ENCODE measurements at places on chromosomes 12 and 14.

GRCh38 chr12:75657831-75658230 is 146.4 kb upstream of the KRR1 start:
- no peak for DNase-seq

- DNase-seq, result no peak
These were observed 377 bp downstream of the CCNT1 start for GRCh38 chr12:48716168-48716492.

DNA sequence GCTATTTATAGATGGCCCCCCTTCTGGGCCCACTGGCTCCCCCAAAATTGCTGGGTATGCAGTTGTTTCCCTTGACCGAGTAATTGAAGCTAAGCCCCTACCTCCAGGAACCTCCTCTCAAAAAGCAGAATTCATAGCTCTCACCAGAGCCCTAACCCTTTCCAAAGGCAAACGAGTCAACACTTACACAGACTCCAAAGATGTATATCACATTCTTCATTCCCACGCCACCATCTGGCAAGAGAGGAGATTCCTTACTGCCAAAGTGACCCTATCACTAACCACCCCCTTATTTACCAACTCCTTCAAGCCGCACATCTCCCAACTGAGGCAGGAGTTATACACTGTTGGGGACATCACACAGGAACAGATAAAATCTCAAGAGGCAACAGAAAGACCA is 66.8 kb downstream of the MOK start:
- no peak for DNase-seq

DNA sequence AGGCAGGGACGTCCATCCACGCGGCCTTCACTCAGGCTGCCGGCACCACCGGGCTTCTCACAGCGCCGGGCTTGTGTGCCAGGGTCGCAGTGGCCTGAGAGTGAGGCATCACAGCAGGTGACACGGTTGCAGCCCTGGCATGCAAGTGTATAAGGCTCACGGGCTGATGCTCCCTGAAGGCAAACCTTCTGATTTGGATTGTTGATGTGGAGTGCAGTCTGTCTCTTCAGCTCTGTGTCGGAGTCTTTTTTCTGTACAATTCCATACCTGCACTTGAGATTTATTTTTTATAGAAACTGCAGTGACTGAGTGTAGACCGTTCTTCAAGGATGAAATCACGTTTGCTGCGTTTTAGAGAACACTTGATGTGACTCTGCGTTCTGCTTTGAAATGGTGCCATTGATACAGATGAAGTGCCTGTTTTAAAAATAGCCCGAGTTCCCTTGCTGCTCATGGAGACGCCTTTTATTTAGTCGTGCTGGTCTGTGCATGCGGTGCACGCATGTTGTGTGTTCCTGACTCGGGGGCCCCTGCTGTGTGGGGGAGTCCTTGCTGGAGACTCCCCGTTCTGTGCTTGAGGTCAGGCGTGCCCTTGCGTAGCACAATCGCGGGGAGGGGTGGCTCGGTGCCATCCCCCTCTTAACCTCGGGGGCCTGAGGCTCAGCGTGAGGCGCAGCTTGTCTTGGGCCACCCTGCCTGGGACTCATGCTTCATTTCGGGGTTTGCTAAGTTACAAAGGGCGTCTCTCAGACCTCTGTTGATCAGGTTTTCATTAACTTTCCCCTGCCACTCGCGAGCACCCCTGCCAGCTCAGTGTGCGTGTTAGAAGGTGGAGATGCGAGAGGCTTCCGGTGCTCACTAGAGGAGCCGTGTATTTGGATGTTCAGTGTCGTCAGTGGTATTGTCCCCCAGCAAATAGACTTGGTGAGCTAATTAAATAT is 21.6 kb upstream of the AMN start:
- no peak for DNase-seq

Measured in H9 (cell line).